Stimulated activated CD8-positive, alpha-beta memory T cell treated with anti-CD3 and anti-CD28 coated beads, Interleukin-4, amount 100 ng/mL, for 4 hours (primary cell): ENCODE measurements at places on chromosomes 4 and X.

DNA sequence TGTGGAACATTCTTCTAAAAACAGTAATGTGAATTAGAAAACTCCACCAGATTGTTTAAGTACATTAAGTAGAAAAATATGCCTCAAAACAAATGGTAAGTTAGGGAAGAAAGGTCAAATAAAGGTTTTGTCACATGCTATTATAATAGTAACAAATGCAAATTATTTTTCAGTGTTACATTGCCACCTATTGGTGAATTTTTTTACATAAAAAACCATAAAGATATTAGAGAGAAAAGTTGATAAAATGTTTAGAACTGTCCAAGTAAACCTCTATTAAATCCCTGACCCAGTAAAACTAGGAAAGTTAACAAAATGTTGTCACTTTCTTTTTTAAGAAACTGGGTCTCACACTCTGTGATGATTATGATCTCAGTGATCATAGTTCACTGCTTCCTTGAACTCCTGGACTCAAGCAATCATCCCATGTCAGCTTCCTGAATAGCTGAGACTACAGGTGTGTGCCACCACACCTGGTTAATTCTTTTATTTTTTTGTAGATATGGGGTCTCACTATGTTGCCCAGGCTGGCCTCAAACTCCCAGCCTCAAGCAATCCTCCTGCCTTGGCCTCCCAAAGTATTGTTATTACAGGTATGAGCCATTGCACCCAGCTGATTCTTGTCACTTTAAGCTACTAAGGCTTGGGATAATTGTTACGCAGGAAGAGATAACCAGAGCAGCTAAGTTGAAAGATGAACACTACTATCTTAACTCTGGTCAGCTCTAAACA is 157.6 kb downstream of the ATRX start:
- DNase-seq: no peak

DNA sequence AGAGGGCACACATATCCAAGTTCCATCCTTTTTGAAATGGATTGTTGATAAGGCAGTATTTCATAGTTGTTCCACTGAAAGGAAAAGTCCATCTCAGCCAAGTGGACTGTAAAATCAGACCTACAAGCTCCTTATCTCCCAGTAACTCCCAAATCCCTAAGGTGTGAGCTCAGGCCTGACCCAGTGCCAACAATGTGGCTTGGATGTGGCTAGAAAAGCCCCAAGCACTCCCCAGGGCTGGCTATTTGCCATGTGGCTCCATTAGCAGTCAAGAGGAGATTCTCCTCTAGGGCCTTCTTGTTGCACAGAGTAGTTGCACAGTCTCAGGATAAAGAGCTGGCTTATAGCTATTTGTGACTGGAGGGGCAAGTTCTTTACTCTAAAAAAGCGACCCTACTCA is 25.0 kb upstream of the DGKK start:
- DNase-seq: no peak

DNA sequence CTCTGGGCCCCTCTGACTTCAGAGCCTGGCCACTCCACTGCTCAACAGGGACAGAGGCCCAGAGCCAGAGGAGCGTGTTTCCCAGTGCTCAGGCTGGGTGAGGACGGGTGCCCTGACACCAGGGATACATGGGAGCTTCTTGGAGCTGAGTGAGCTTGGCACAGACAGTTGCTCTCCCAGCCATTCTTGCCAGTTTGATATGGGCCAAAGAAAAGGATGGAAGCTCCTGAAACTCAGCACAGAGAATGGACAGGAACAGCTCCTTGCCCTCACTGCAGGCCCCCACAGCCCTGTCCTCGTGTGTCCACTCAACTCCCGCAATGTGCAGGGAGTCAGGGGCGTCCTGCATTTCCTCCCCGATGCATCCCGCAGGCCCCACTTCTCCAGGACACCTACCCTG is 38.8 kb downstream of the NSG1 start:
- DNase-seq: no peak

GRCh38 chr4:10960389-10960788 is 275.8 kb upstream of the CLNK start:
- DNase-seq: no peak

DNA sequence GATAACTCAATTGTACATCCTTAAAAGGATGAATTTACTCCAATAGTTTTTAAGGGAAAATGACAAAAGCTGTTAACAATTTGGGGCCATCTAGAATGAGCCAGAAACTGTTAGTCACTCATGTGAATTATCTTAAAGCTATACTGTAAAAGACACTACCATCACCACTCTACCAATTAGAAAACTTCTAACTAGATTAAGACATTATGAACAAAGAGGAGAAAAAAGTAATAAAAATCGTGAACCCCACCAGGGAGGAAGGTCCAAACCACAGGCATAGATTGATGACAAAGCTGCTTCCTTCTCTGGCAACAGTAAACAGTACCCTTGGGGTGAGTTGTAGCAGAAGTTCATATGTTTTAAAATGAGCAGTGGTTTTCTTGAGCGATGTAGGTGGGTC is 106.1 kb downstream of the PDGFC start:
- no peak for DNase-seq

- DNase-seq: no peak
Observed at GRCh38 chr4:38967260-38968095, 64.7 kb downstream of the TMEM156 start.
